ENCODE measurements at places on chromosomes 2 and 18.

DNA sequence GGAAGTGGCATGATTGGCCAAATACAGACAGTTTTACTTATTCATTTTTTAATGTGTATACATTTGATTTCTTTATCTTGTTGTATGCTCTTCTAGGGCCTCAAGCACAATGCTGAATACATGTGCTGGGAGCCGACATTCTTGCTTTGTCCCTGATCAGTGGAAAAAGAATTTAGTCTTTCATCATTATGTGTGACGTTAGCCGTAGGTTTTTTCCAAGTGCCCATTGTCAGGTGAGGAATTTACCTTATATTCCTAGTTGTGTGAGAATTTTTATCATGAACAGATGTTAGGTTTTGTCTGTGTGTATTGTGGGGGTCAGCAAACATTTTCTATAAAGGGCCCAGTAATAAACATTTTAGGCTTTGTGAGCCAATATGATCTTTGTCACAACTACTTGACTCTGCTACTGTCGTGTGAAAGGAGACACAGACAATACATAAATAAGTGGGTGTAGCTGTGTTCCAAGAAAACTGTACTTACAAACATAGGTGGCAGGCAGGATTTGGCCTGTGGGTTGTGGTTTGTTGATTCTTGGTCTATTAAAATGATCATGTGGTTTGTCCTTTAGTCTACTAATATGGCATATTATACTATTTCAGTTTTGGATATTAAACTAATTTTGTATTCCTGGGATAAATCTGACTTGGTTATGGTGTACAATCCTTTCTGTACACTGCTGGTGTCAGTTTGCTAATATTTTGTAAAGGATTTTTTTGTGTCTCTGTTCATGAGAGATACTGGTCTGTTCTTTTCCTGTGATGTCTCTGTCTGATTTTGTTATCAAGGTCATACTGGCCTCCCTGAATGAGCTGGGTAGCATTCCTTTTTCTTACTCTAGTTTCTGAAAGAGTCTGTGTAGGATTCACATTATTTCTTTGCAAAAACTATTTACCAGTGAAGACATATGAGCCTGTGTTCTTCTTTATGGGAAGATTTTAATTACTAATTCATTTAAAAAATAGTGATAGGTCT lies 132.2 kb upstream of the SMAD7 start:
- no peak for DNase-seq

DNA sequence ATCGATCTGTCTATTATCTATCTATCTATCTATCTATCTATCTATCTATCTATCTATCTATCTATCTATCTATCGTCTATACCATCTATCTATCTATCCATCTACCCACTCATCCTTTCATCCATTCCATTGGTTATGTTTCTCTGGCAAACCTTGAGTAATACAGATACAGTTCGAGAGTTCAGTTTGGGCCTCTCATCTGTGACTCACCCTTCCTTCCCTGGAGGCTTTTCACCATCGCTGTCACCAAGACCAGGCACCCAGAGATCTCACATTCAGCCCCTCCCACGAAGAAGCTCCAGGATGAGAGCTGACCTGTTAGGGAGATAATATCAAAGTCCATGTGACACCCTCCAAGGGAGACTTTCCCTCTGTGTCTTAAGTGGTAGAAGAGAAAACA lies 164.1 kb upstream of the CELF4 start:
- DNase-seq: no peak

GRCh38 chr18:32629981-32630700 lies 142.7 kb downstream of the KLHL14 start:
- DNase-seq: no peak

DNA sequence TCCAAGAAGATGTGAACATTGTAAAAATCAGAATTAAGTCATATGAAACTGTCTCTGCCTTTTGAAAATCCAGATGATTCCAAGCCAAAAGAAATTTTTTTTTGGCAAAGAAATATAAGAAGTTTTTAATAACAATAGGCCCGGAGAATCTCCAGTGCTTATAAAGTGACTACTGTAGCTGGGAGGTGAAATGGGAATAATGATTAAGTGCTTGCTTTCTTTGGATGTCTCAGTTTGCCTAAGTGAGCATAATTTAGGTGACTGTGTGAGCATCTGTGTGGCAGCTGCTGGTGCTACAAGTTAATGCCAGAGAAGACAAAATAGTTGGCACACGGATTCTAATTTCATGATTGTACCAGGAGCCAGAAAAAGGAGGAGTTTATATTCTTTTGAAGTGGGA lies 185.0 kb downstream of the LTBP1 start:
- no peak for DNase-seq

GRCh38 chr2:71962911-71963694 lies 184.6 kb downstream of the CYP26B1 start:
- DNase-seq: no peak

- no peak for DNase-seq
Observed at GRCh38 chr2:233105156-233105895, 45.2 kb downstream of the INPP5D start.

DNA sequence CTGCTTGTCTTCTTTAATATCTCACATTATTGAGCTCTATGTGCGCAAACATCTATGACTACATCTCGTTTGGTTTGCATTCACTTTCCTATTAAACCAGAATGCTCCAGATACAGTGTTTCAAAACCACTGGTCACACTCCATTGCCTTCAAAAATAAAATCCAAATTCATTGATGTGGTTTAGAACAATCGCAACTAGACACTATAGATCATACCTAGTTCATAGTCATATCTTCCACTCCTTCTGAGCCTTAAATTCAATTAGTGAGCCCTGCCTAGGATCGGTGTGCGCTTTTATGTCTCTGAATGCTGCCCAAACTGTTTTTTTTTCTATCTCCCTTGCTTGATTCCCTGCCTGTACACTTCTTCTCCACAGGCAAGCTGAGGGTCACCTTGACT lies 238.5 kb upstream of the RGPD4 start:
- DNase-seq: no peak

DNA sequence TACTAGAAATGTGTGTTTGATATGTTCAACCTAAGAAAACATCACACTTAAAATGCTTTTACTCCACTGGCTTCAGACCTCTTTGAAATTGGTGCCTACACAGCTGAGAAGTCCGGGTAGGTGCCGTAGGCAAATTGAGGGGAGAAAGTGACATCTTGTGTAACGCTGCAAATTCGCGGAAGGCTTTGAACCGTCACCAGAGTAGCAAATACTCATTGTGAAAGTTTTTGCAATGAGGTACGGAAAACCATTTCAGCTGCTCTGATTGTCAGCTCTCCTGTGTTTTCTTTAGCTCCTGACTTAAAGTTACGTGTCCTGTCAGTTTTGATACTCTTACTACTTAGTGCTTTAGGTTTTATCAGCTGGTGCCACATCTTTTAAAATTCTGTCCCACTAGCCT lies 224.5 kb downstream of the FAM210A start:
- DNase-seq: no peak

DNA sequence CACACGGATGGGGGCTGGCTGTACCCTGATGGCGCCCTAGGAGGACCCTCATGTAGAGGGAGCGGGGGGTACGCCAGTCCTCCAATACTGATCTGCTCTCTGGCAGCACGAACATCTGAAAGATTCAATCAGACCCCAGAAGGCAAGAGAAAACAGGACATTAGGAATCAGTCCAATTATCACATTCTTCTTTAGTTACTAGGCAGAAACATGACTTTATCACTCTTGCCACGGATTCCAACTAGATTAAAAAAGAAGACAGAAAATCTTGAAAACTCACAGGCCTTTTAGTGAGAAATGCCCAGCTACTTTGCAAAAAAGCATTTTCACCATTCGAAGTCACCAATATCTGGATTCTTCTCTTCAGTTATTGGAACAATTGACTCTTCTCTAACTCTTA lies 68.4 kb downstream of the ID2 start:
- no peak for DNase-seq

DNA sequence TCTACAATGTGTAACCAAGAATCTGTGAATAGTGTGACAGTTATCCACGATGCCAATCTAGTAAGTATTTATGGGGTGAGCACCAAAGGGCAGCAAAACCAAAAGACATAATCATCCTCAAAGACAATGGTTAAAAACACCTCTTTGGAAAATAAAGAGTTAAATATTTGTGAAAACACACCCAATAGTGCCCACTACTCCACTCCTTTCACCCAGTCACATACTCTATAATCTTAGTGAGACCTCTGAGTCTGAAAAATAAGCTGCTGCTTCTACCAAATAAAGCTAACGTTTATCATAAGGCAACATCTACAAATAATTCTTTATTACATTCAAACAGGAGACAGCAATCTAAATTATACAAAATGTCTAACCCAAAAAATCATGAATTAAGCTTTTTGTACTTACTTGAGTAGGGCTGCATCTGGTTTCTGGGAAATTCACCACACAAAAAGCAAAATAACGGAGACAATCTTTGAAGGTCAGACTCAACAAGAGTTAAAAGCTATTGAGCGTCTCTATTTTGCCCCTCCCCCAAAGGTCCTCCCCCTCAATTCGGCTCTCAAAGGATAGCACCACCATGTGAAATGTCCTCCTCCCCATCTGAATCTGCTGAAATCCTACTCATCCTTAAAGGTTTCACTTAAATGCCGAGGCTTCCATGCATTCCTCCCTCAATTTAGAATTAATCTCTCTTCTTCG lies 2.0 kb downstream of the RAPH1 start:
- peak; percentile 34 for DNase-seq

- no peak for DNase-seq
Observed at GRCh38 chr18:79524181-79525078, 128.7 kb downstream of the NFATC1 start.

GRCh38 chr2:47038656-47039488 lies 116.2 kb downstream of the STPG4 start:
- DNase-seq: peak; percentile 81

DNA sequence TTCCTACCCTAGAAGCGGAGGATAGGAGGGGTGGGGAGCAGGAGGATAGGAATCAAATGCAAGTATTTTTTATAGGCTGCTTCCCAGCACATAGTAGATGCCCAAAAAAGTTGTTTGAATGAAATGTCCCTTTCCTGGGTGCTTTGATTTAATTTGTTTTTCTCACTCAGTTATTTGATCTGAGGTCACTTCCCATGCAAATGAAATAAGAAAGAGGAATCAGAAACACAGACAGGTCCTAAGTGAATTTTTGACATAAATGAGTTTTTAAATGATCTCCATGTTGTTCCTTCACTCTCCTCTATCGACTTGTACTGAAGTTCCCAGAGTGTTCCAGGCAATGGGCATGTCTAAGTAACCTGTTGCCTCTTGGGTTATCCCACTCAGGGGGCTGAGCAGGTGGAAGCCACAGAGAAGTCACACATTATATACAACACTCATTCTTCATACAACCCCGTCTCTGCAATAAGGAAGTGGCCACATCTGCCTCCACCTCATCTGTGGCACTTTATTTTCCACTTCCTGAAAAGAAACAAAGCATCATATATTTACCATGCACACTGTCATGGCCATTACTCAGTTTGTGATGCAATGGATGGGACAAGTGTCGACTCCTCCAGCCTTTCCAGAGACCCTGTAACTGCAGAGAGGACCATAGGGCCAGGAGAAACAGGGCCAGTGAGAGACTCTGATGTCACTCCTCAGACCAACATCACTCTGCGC lies 81.9 kb upstream of the ZNF397 start:
- DNase-seq: peak; percentile 84

DNA sequence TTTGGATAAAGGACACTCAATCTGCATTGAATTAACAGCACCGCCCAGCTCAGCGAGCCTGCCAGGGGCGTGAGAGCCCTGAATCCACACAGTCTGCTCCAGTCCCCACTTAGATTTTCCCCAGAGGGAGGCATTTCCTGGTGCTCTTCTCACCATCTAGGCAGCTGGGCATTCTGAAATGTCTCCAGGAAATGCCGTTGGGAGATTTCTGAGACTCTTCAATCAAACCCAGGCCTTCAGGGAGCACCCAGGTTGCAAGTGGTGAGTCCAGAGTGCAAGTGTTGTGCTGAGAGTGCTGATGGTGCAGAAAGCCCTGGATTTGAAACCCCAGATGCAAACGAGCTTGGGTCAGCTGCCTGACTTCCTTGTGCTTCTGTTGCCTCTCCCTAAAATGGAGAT lies 23.4 kb upstream of the TMEM37 start:
- DNase-seq: peak; percentile 37

DNA sequence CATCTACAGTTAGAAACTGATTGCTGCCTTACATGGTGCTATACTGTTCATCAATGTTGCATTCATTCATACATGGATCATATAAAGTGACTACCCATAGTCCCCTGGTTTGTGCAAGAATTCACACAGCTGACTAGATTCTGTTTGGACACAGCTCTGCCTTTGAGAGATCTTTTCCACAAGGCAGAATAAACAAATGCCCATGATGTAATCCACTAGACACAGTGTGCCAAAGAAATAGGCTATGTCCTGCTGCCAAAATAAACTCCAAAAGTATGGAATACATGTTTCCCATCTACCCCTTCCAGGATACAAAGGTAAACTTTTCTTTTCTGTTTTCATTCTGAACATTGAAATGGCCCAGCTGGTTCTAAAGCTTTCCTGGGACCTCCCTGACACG lies 269.4 kb upstream of the CHAC2 start:
- no peak for DNase-seq

GRCh38 chr2:159933727-159934049 lies 128.7 kb downstream of the PLA2R1 start:
- peak; percentile 87 for DNase-seq

DNA sequence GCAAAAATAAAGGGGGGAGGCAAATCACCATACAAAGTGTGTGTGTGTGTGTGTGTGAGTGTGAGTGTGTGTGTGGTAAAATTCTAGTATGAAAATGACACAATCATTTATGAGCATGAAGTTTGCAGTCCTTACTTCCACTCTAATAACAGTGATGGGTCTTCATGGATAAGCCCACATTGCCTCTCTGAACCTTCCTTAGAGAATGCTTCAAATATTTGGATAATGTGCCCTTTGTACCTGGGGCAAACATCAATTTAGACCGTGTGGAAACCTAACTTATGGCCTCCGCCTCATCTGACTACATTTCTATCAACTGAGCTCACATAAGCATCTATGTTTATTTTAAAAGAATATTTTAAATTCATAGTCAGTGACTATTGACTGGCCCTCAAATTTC lies 3.7 kb downstream of the SCN9A start:
- no peak for DNase-seq

DNA sequence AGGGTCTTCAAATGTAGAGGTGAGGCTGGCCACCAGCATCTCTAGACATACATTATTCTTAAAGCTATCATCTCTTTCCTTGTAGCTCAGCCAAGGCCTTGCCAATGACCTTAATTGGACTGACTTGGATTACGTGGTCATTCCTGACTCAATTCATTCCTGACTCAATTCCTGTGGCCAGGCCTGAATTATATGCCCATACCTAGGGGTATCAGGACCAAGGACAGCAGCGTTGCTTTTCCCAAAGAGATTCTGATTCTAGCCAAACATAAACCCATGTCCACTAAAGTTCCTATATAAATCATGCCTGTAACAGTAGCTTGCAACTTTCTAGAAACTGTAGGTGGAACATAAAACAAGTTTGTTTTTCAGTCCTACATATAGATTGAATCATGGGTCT lies 231.7 kb downstream of the ARL6IP6 start:
- DNase-seq: no peak

- DNase-seq: no peak
Observed at GRCh38 chr2:134578316-134578715, 140.5 kb downstream of the TMEM163 start.

DNA sequence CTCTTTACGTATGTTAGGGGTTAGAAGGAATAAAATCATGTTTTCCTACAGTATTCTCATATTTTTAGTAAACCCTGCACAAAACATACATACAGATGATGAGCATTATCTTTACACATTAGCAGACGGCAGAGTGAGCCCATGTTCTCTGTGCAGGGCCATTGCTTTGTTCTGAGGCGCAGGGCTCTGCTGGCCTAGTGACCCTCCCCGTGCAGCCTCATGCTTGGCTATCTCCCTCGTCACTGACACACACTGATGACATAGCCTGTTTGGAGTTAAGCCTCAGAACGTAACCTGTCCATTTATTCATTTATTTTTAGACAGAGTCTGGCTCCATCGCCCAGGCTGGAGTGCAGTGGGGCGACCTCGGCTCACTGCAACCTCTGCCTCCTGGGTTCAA lies 115.9 kb upstream of the FOSL2 start:
- DNase-seq: no peak

All from suppressor macrophage (primary cell).